Dorsolateral prefrontal cortex (tissue), 122 donors: ENCODE measurements at places on chromosomes 3 and 15.

- no peak for DNase-seq
These were observed 23.1 kb downstream of the PLSCR5 start for GRCh38 chr3:146581951-146582467.

GRCh38 chr3:44762690-44763089 is 1.1 kb downstream of the KIF15 start:
- no peak for DNase-seq

GRCh38 chr3:123725652-123726400 is 141.0 kb upstream of the HACD2 start:
- DNase-seq = no peak

- no peak for DNase-seq
These were observed 541.6 kb upstream of the ALCAM start for GRCh38 chr3:104825116-104825515.

- DNase-seq = no peak
These were observed 617.5 kb downstream of the RBMS3 start for GRCh38 chr3:29898171-29898965.

DNA sequence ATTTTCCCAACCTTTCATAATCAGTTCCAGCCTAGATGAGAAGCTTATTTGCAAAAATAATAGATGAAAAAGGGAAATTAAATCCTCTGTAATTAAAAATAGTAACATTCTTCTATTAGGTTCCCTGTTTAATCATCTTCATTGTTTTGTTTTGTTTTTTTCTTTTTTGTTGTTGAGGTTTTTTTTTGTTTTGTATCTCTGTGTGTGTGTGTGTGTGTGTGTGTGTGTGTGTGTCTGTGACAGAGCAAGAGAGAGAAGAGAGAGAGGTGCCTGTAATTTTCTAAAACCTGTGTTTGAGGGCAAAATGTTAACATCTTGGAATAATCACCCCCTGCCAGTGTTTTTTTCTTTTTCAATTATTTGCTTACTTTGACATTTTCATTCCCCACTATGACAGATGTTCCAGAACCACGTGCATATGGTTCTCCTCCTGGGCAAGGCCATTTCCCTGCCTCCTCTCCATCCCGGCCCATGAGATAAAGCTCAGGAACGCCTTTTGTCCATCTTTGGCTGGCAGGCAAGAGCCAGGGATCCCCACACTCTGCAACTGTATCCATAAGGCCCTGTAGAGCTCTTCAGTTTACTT is 121.8 kb upstream of the NR2E3 start:
- DNase-seq = no peak

GRCh38 chr3:182078316-182078715 is 366.6 kb downstream of the SOX2 start:
- no peak for DNase-seq

- peak; percentile 84 for DNase-seq
These were observed 194.6 kb upstream of the TPM1 start for GRCh38 chr15:62847900-62848489.

DNA sequence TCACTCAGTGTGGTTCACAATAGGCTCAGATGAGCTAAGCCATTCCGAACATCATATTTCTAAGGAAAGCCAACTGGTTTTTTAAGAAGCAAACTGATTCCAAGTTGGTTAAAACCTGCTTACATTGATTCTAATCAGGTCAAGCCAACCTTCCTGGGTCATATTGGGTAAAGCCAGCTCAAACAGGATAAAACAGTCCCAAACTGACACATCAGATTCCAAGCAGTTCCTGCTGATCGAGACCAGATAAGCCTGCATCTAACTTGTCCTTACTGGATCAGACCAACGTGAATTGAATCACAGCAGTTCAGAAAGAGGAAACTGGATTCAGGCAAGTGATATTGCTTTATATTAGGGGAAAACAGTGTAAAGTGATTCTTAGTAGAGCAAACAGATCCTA is 18.6 kb upstream of the THSD4 start:
- DNase-seq = no peak

DNA sequence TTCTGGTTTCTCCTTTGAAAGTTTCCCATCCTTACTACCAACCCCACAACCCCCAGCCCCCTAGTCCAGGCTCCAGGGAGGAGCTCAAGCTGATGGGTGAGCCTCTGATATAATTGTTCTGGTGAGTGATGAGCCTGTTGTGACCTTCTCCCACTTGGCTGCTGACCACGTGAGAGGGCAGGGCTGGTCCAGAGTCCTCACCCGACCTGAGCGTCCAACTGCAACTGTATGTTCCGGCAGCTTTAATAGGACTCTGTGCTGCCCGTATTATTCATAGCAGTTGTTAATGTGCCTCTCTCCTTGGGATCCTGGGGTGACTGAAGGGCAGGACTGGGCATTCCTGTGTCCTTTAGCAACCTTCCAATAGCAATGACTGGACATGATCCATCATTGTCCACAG is 56.2 kb downstream of the B3GNT5 start:
- DNase-seq = no peak

DNA sequence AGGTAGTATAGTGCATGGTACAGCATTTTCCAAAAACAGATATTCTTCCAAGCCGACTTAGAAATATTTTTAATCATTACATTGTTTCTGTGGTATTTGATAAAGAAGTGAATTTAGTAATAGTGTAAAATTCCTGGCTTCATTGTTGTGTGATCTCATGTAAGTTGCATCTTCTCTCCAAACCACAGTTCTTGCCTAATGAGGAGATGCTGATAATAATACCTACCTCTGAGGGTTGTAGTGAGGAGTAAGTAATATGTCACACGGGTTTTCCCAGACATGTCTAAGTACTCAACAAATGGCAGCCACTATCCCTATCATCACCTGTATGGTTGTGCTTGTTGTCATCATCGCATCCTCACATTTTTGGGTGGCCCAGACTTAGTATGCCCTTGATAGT is 167.3 kb downstream of the SLCO3A1 start:
- DNase-seq = no peak

DNA sequence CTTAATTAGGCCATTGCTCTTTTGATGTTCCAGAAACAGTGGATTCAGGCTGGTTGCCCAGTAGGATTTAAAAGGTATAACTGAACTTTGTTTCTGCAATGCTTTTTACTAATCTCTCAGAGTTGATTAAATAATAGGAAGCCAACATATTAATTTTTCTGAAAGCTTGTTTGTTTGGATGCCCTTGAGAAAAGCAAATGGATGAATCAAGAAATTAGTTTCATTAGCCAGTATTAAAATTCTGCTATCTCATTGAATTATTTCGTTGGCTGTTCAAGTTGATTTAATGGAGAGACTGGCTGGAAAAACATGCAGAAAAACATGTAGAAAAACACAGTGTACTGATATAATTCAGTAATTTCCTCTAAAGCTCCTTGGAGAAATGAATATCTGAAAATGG is 178.9 kb upstream of the THRB start:
- DNase-seq = no peak

- DNase-seq = no peak
These were observed 377.1 kb upstream of the PROK2 start for GRCh38 chr3:72161881-72162595.

DNA sequence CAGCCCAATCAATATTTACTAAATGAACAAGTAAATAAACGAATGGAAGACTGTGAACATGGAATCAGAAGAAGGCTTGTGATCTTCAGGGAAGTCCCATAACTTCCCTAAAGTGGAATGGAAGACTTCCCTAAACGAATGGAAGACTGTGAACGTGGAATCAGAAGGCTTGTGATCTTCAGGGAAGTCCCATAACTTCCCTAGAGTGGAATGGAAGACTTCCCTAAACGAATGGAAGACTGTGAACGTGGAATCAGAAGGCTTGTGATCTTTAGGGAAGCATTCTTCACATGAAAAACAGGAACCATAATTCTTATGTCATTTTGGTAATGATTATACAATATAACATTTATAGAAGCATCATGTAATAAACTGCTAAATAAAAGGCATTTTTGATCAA is 38.8 kb downstream of the EOGT start:
- DNase-seq = no peak

DNA sequence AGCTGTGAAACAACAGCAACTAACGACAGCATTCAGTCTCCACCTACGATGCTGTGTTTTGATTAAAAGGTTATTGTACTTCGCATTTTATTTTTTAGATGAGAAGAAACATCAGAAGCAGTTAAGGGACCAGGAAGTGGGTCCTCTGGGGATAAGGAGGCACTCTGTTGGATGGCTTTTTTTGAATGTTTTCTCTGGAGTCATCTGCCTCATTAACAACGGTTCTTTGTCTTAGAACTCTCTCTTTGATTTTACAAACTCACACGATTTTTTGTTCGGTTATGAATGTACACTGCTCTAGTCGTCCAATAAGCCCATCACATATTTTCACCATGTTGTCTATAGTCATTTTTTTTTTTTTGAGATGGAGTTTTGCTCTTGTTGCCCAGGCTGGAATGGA is 36.0 kb upstream of the ARPIN start:
- DNase-seq = no peak

DNA sequence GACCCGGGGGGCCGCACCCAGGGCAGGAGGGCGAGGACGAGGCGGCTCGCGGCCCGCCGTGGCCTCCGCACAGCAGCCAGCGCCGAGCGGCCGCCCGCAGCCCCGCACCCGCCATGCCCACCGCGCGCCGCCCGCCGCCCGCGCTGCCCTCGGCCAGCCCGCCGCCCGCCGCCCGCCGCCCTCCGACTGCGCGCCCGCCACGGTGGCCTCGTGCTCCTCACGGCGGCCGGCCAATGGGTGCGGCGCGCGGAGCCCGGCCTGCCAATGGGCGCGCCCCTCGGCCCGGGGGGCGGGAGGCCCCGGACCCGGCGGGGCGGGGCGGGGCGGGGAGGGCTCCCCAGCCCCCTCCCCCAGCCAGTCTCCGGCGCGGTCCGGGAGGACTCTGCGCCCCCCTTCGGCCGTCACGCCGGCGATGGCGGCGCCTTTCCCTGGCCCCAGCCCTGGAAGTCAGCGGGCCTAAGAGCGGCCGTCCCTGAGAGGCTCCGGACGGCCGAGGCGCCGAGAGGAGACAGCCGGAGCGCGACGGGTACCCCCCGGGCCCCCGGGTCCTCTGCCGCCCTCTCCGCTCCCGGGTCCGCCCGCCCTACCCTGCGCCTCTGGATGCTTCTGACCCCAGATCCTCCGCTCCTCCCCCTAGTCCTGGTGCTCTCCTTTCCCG is at the start of gene NT5DC2:
Gene NT5DC2, minus strand, starts transcription at position 235 of the 658 bp plus-strand sequence. Its CDS starts 120 bp downstream, at position 115.
- no peak for DNase-seq

DNA sequence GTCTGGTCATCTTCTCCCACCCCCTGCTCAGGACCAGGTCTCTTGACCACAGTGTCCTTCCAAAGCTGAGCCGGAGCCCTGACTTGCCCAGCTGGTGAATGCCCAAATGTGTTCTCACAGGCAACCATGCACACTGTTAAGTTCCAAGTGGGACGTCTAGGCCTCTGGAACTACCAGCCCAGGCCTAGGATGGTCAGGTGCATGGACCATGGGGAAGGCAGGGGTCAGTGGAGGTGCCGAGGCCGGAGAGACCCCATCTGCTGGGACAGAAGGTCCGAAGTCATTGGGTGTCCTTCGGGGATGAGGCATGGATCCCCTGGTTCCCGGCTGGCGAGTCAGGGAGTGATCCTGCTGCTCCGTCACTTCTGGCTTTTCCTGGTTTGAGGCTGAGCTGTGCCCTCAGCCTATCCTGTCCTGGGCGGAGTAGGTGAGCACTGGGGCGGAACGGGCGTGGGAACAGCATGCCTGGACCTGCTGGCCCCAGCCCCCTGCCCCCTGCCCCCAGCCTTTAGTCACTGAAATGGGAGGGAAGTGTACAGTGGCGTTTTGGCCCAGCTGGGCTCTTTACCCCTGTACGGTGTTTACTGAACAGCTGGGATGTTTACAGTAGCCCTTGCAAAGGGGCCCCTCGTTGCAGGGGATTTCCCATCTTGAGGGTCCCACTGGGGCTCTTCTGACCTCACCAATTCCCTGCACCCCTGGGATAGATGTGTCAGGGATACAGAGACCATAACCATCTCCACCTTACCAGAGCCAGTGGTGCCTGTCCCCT is 12.1 kb downstream of the SEMA3F start:
- no peak for DNase-seq

GRCh38 chr15:39282663-39283208 is 298.1 kb upstream of the THBS1 start:
- DNase-seq = no peak

DNA sequence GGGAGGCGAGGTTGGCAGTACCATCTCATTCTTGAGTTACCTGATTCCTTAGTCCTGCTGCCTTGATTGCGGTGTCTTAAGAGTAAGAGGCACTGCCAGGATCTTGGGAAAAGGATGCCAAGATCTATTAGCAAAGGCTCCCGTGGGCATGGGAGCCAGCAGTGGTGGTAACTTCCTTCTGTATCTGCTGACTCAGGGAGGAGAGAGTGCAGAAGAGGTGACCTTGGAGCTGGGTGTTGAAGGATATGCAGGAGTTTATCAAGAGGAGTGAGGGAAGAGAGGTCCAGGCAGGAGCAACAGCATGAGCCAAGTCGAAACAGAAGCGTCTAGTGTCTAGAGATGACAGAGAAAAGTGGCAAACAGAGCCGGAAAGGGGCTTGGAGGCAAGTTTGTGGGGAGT is 4.5 kb downstream of the MESP2 start:
- no peak for DNase-seq

DNA sequence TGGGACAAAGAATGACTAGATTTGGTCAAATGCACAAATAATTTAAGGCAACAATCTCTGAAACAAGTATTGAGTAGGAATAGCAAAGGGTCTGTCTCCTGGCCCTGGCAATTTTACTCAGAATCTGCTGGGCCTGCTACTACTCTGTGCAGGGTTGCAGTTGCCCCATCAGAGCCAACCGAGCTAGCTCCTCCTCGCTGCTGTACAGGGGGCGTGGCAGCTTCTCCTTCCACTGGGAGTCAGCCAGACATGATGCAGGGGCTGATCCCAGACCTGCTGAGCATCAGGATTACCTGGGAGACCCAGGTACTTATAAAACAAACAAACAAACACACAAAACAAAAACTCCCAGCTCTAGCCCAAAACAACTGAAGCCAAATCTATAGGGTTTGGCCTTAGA is 30.5 kb upstream of the PXYLP1 start:
- no peak for DNase-seq

DNA sequence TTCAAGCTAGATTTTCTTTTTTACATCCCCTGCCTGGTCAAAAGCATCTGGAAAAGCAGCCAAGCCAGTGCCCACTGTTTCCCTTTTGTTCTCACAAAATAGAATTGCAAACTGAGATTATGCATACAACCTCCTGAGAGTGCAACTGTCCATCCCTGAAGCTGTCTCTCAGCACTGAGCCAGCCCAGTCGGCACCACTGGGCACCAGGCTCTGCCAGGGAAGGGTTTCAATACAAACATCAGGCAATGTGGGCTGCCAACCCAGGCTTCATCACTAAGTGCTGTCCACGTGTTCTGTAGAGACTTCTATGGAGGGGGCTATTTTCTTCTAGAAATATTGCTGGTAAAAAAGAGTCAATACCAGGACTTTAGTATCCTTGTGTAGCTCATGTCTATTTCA is 356.3 kb upstream of the TBL1XR1 start:
- peak; percentile 52 for DNase-seq

GRCh38 chr15:80766275-80766674 is 12.9 kb upstream of the CEMIP start:
- no peak for DNase-seq

- no peak for DNase-seq
These were observed 138.5 kb upstream of the HES1 start for GRCh38 chr3:193997228-193998122.

- DNase-seq = no peak
These were observed 254.7 kb downstream of the PLOD2 start for GRCh38 chr3:145906301-145906700.
